CD14-positive monocyte (primary cell): ENCODE measurements at places on chromosomes 12 and 14.

GRCh38 chr12:31664038-31664437, 4.5 kb downstream of the ETFBKMT start:
- DNase-seq, result no peak

GRCh38 chr12:39144613-39145061, 239.2 kb upstream of the CPNE8 start:
- DNase-seq, result no peak

DNA sequence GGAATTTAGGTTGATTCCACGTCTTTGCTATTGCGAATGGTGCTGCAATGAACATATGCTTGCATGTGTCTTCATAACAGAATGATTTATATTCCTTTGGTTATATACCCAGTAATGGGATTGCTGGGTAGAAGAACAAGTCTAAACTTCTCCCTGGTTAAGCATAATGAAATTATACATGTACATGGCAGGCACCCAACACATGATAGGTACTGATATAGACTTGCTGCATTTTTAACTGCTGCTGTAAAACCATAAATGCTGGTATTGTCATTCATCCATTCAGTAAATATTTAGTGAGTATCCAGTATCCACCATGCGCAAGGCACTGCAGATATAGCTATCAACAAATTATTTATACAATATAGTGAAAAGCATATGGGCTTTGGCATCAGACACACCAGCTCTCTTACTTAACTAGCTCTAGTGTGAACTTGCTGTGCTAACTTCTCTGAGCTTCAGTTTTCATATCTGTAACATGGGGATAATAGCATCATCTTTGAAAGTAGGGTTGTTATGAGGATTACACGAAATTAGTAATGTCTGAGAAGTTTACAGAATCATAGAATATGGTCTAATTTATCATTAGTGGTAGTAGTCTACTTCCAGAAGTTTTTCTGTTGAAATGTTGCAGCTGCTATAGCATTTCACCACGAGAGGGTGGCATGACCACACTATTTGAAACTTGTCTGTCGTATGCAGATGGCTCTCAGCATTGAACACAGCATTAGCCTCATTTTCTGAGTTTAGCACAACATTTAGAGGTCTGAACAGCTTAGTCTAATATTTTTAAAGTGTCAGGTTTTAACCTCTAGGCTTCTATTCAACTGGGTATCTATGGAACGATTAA, 32.0 kb upstream of the SEL1L start:
- DNase-seq, result no peak

- DNase-seq, result no peak
Observed at GRCh38 chr12:124449623-124450375, 117.6 kb downstream of the NCOR2 start.
